ENCODE measurements at places on chromosomes 7 and 10.
A peak's percentile ranks its signal among the peaks of the same experiment; 100 is the strongest.

DNA sequence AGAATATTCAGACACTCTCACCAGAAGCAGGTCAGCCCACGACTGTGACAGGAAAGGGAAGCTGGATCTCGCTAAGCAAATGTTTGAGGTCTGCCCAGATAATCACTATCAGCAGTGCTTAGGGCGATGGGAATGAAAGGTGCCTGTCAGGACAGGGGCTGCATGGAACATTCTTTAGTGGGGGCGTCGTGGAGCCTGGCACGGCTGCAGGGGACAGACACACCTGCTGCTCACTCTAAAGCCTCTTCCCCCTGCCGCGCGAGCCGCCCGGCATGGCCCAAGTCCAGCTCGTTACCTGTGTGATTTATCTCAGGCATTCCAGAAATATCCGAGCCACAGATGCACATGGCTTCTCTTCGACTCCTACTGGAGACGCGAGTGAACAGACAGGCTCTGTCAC is 235.5 kb downstream of the GLRX3 start:
- DNase-seq = no peak

- no peak for DNase-seq
These were observed 31.2 kb downstream of the DYNC2I1 start for GRCh38 chr7:158887594-158887993.

DNA sequence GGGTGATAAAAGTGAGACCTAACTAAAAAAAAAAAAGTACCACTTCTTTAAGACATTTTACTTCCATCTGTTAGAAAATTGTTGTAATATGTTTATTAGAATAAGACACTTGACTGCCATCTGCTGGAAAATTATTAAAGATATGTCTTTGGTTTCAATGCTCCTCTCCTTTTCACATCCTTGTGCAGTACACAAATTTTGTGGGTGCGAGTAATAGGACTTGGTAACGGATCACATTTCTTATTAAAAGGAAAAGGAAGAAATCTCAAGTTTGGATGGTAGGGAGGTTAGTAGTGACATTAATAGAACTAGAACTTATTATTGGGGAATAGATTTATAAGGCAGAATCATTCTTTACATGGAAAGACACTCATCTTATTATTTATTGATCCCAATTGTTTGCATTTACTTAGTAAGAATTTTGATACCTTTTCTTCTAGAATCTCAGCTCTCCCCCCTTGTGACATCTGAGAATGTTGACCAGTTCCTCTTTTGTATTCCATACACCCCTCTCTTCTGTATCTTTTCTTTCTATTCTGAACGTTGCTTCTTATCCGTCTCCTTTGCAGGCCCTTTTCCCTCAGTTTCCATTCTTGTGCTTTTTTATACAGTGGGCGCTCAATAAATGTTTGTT is 43.0 kb upstream of the RPA3 start:
- no peak for DNase-seq

DNA sequence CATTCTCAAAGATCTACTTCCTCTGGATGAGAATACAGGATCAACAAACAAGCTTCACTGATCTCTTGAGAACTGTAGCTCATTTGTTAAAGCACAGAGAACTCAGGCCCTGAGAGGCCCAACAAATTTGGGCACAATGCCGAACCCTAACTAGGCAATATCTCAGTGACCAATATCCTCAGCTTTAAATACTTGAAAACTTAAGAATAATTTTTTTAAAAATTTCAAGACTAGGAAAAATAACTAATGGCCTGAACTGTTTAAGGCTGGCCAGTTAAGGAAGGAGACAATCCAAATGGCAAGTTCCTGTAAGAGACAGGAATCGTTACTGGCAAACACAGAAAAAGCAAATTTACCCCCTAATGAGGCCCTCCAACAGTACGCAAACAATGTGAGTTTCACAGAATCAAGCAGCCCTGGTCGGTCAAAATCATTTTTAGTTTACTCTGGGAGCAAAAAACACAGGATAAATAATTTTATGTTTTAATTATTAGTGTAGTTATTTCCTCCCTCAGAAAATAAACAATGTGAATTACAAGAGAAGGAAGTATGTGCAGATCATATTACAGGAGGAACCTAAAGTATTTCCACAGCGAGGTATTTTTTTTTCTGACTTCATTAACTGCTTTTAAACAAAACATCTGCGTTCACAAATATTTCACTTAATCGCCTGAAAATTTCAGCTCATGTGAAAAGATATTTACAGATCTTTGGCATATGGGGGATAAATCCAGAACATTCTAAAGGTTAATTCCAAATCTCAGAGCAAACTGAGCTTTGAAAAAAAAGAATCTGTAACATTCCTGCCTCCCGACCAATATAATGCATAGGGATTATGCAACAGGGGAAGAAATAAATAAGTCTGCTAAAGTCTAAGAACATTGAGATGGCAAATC is 39.5 kb downstream of the NT5C2 start:
- DNase-seq = no peak

GRCh38 chr10:101961591-101962498 is 94.1 kb downstream of the ARMH3 start:
- peak; percentile 20 for DNase-seq

DNA sequence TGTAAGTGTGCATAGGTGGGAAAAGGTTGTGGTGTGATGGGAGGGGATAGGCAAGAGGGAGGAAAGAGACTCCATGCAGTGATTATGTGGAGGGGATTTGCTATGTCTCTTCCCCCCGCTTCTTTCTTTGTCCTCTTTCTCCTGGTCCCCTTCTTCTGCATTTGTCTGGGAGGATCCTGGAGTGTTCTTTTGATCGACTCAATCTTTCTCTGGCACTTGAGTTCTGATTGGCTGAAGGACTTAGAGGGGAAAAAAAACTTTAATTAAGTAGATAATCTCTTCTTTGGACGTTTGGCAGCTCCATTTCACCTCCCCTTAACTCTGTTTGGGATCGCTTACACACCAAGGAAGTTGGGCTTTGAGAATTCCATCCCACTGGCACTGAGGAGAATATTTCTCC is at the start of gene WNT8B:
Gene WNT8B, plus strand, starts transcription at position 301 of the 400 bp plus-strand sequence. CDS start 160 bp downstream, outside the sequence.
- no peak for DNase-seq

DNA sequence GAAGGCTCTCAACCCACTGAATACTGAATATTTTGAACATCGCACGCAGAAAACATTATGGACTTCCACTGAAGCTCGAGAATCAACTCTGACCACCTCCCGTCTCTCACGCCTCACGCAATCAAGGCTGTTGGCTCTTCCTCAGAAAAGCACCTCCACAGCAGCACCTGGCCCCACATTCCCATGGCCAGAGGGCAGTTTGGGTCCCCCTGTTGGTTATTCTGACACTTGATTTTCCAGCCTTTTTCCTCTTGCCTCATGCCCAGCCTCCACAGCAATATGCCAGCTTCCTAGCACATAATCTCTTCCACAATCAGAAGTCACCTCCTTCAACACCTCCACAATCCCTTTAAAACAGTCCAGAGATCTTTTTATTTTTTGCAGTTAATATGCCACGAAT is 55.9 kb downstream of the SVOPL start:
- DNase-seq = no peak

GRCh38 chr10:114499116-114499515 is 94.8 kb upstream of the AFAP1L2 start:
- DNase-seq = no peak

DNA sequence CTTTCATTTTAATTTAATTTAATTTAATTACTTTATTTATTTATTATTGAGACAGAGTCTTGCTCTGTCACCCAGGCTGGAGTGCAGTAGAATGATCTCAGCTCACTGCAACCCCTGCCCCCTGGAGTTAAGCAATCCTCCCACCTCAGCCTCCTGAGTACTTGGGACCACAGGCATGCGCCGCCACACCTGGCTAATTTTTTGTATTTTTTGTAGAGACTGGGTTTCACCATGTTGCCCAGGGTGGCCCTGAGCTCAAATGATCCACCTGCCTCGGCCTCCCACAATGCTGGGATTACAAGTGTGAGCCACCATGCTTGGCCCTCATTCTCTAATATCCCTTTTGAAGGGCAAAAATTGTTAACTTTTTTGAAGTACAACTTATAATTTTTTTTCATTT is 92.9 kb downstream of the XRCC2 start:
- no peak for DNase-seq

GRCh38 chr10:127356360-127356759 is 160.0 kb upstream of the INSYN2A start:
- no peak for DNase-seq

GRCh38 chr10:62912086-62912485 is 95.9 kb upstream of the EGR2 start:
- DNase-seq = no peak

GRCh38 chr7:69598487-69599285 is 411 bp downstream of the AUTS2 start:
- DNase-seq = peak; percentile 55

DNA sequence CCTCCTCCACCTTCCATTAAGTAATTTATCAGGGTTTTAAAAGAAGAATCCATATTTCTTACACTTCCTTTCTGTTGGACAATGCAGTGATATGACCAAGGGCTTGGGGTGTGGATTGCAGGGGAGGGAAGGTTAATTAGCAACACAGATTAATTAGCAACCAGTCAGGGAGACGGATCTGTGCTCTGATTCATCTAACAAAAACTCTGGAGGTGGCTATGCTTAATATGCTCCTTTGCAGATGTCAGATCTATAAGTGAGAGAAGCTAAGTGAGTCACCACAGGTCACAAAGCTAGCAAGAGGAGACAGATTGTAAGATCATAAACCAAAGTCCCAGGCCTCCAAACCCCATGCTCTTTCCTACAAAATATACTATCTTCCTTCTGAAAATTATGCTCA is 178.8 kb upstream of the ITGB1 start:
- DNase-seq = no peak

- no peak for DNase-seq
These were observed 24.2 kb upstream of the SMIM30 start for GRCh38 chr7:113142385-113143119.

GRCh38 chr10:58971796-58972491 is 204.5 kb upstream of the PHYHIPL start:
- no peak for DNase-seq

GRCh38 chr7:100008525-100008924 is 6.9 kb upstream of the ZKSCAN1 start:
- no peak for DNase-seq

GRCh38 chr7:40095695-40096327 is 38.6 kb downstream of the MPLKIP start:
- DNase-seq = no peak

- no peak for DNase-seq
These were observed 8.7 kb upstream of the BHLHA15 start for GRCh38 chr7:98202367-98203195.

DNA sequence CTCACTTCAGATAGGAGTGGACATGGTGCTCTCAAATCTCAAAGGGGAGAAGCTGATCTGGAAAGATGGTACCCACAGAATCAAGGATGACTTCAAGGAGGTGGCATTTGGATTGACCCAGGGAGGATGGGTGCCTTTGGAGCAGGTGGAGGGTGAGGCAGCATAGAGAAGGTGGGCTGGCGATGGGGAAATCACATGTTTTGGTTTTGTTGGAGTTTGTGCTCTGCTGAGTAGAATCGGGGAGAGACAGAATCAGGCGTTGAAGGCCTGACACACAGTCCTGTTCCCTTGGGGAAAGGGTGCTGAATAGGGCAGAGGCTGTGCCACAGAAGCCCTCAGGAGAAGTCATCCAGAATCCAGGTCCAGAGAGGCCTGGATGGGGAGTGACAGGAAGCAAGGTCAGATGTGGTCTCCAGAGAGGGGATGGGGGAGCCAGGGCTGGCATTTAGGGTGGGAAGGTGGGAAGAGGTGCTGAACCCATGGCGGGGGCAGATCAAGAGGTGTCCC is 291.1 kb downstream of the GLRX3 start:
- no peak for DNase-seq

- DNase-seq = no peak
These were observed 31.6 kb upstream of the PBLD start for GRCh38 chr10:68364101-68364886.

DNA sequence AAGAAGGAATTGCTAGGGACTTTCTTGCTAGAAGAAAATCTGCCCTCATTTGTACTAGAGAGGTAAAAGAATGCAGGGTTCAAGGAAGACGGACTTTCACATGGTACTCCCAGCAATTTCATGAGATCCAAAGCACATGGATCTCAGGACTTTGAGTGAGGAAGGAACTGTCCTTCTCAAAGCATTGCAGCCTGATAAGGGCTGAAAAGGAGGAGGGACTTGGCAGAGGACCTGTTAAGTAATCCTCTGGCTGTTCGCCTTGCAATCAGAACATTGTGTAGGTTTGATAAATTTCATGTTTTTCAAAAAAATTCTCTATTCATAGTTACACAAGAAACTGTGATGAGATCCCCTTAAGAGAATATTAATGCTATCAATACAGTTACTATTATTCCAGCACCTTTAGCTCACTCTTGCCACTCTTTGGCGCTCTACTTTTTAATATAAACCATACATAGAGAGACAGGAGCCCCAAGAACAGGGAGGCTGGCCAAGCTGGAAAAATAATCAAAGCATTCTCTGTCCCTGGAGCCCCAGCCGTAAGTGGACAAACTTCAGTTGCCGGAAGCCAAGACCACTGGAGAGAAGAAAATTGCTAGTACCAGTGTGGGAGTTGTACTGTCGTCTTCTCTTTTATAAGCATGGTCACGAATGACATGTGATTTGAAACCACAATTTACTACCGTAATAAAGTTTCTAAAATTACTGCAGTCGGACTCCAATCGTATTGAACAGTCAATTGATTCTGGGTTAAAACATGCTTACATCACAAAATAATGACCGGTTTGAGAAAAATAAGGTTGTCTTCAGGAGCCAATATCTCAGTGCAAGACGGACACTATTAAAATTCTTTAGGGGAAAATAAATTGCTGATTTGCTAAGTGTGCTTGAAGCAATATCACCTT is 424.4 kb downstream of the SDK1 start:
- DNase-seq = no peak

GRCh38 chr10:117761695-117762094 is 219.1 kb downstream of the EMX2 start:
- no peak for DNase-seq

- DNase-seq = no peak
These were observed 179.0 kb downstream of the PTEN start for GRCh38 chr10:88042160-88043100.

GRCh38 chr7:46239846-46240245 is 318.8 kb upstream of the IGFBP3 start:
- no peak for DNase-seq

DNA sequence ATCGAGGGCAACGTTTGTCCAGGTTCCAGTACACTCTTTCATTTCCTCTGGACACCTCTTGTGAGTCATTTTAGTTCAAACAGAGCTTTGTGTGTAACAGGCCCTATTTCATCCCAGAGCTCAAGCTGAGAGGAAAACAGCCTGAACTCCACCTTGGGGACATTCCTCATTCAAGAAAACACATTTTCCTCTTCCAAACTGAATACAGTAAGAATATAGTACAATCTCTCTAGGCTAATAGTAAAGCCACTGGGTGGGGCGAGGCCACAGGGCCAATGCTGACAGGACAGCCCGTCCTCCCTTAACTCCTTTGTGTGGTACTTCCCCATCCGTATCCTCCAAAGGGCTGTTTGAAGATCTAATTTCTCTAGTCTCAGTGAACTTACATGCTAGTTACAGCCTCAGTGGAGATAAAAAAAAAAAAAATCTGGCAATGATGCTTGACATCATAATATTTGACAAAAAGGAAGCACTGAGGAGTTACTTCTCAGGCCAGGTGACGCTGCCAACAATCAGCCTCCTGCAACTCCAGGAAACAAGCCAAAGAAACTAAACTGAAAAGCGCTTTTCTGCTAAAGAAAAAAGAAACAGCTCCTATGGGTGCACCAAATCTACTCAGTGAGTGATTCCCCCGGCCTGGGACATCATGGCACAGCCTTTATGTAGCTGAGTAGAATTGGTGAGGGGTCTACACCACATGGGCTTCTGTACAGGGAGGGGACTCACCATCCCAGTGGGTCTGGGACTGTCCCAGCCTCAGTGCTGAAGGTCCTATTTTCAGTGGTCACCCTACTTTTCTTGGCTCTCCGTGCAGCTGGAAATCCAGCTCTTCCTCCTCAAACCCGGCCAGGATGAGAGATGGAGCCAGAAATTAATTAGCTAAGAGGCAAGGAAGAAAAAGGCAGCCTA is 238.2 kb upstream of the NEBL start:
- DNase-seq = no peak
